Activated CD4-positive, CD25-positive, alpha-beta regulatory T cell (primary cell): ENCODE measurements at places on chromosomes 3 and 15.

- DNase-seq, result no peak
Observed at GRCh38 chr3:111923095-111923771, 55.6 kb upstream of the ABHD10 start.

DNA sequence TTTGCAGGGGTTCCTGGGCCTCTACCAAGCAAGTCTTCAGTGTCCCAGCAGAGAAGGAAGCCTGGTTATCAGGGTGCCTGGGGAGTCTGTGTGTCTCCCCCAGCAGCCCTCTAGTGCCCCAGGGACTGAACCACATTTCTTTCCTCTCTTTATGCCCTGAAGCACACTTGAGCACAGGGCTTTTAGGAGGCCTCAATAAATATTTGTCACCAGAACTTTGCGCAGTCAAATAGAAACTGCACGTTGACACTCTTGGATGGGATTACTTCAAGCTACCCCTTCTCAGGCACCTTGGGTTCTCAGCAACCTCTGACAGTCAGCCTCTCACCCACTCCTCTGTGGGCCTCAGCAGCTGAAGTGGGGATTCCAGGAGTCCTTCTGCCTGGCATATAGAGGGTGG, 226.6 kb upstream of the HES1 start:
- DNase-seq, result no peak

GRCh38 chr3:128372707-128373533, 93.8 kb downstream of the DNAJB8 start:
- DNase-seq, result no peak

GRCh38 chr15:22778796-22779195, 7.6 kb upstream of the NIPA1 start:
- DNase-seq, result no peak

DNA sequence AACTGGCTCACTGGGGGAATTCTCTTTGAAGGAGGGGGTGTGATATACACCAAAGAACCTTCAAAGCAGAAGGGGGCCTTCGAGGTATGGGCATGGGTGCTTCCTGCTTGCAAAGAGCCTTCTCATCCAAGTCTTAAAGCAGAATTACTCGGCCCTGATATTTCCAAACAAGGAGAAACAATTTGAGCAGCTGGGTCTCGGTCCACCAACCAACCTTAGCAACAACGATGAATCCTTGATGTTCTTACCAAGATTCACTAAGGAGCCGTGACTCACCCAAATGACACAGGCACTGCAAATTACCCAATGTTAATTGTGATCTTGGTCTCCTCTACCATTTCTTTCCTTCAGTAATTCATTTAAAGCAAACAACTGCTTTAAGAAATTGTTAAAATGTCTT, 7.7 kb downstream of the HOMER2 start:
- DNase-seq, result no peak

GRCh38 chr15:43429687-43430086, 58.8 kb downstream of the TUBGCP4 start:
- no peak for DNase-seq

DNA sequence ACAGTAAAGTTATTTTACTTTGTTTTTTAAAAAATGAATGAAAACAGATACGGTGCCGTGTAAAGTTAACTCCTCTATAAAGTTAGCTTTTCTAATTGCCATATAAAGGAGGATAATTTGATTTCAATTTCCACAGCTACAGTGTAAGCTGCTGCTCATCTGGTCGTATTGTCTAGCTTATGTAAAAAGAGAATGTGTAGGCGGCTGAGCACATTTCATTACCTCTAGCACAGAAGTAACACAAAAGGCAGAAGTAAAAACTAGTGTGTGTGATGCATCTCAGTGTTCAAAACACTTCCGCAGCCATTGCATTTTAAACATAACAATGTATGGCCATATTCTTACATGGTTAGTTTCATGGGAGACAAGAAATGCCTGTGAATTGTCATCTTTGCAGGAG, 105.0 kb upstream of the P2RY1 start:
- DNase-seq, result no peak

DNA sequence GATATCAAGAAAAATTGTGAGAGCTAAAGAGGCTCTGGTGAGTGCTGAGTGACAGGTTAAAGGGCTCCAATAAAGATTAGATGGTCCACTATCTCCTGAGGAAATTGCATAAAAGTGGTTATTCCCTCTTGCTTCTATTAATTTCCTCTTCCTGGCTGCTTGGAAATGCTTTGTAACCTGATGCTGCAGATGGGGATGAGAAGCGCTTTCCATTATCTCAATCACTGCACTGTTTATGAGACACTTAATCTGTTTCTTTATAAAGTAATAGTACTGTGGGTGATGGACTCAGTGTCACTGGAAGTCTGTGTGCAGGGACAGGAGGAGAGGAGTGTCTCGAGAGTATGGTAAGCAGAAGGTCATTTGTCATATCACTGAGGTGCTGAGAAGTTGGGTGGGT, 305.3 kb downstream of the EPHB1 start:
- DNase-seq, result no peak

DNA sequence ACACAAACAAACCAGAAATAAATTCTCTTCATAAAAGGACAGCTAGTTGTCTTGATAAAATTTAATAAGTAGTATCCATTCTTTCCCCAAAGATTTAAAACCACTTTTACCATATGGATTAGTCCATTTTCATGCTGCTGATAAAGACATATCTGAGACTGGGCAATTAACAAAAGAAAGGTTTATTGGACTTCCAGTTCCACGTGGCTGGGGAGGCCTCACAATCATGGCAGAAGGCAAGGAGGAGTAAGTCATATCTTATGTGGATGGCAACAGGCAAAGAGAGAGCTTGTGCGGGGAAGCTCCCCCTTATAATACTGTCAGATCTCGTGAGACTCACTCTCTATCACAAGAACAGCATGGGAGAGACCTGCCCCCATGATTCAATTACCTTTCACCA, 38.7 kb downstream of the C2CD4B start:
- DNase-seq, result no peak

DNA sequence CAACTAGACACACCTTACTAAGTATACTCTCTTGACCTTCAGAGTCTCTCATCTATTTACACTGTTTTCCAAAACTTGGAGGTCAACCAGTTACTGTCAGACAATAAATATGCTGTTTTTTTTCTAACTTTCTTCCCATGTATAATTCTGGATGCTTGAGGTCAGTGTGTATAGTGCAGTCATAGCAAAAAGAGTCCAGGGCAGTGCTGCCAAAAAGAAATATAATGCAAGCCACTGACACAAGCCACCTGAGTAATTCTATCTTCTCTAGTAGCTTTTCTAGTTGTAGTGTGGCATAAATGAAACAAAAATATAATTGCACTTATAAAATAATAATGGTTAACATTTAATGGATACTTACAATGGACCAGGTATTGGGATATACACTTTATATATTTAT, 21.6 kb downstream of the GADL1 start:
- no peak for DNase-seq

DNA sequence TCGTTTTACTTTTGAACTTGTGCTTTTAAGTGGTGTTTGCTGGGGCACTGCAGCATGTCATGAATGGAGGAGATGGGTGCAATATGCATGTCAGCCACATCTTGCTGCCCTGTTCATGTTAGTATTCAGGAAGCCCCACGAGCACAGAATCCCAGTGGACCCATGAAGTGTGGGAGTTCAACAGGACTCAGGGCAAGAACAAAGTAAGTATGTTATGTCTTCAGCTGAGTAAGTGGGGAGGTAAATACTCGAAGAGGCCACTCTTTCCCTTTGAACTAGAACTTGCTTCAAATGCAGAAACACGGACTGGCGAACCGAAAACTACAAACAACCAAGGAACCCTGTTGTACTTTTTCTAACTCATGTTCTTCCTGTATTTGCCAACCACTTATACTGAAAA, 23.4 kb downstream of the SOX14 start:
- DNase-seq, result no peak

DNA sequence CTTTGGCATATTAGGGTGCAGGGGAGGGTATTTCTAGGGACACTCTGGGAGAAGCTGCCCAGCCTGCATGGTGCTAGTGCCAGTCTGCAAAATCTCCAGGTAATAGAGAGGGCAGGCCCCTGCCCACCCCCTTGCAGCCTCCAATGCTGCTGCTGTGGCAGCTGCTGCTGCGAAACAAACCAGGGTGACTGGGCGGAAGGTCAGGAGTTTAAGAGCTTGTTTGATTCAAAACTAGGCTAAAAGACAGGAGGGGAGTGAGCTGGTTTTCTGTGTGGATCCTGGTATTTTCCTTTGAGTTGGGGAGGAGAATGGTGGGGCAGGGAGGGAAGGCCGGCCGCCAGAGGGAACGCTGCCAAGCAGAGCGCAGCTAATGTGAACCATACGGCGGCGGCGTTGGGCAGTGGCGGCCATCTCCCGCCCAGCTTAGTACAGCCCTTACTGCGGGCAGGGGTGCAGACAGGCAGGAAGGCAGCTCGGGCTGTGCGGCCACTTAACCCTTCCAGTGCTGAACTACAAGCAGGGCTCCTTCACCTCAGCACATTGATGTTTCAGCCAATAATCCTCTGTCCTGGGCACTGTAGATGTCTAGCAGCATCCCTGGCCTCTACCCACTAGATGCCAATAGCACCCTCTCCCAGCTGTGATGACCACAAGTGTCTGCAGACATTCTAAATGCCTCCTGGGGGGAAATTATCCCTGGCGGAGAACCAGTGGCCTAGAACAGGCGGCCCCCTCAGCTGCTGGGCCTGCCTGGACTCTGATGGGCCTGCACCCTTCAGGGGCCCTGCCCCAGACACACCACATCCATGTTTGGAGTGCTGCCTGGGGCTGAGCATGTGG, 125.7 kb downstream of the EEFSEC start:
- no peak for DNase-seq

DNA sequence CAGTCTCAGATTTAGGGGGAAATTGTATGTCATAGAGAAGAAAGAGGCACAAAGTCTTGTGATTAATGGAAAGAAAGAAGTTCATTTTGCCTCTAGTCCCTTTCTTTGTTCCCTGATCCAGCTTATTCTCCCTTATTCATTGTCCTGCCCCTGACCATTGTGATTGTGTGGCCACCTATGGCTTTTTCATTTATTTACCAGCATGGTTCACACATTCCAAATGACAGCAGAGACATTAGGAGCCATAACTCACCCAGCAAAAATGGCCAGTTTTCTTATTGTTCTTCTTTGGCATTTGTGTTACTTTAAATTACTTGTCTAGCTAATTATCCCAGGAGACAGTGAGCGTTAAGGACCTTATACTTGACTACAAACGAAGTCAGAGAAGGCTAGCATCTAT, 36.3 kb upstream of the SGO1 start:
- no peak for DNase-seq

GRCh38 chr3:191549357-191549756, 88.4 kb downstream of the PYDC2 start:
- no peak for DNase-seq

GRCh38 chr3:97901313-97902248, 70.7 kb downstream of the RIOX2 start:
- DNase-seq, result no peak

GRCh38 chr3:105827959-105828358, 40.9 kb downstream of the CBLB start:
- no peak for DNase-seq

DNA sequence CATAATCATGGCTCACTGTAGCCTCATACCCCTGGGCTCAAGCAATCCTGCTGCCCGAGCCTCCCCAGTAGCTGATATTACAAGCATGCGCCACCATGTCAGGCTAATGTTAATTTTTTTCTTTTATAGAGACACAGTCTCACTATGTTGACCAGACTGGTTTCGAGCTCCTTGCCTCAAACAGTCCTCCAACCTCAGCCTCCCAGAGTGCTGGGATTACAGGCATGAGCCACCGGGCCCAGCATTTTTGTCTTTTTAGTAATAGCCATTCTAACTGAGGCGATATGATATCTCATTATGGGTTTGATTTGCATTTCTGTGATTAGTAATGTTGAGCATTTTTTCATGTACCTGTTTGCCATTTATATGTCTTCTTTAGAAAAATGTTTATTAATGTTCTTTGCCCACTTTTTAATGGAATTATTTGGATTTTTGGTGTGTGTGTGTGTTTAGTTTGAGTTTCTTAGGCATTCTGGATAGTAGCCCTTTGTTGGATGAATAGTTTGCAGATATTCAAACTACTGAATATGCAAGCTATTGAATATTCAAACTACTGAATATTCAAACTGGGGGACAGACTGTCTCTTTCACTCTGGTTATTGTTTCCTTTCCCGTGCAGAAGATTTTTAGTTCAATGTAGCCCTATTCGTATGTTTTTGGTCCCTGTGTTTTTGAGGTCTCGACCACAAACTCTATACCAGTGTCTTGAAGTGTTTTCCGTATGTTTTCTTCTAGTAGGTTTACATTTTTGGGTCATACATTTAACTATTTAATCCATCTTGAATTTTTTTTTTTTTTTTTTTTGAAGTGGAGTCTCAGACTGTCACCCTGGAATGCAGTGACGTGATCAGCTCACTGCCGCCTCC, 39.2 kb downstream of the CCDC66 start:
- DNase-seq, result no peak

GRCh38 chr3:141326123-141326522, 42.2 kb upstream of the ZBTB38 start:
- DNase-seq, result no peak

- no peak for DNase-seq
Observed at GRCh38 chr3:48372862-48373435, 930 bp downstream of the FBXW12 start.

GRCh38 chr3:197956626-197956988, 3.4 kb upstream of the LMLN start:
- DNase-seq, result no peak

- no peak for DNase-seq
Observed at GRCh38 chr15:59329570-59330350, 42.9 kb downstream of the MYO1E start.

DNA sequence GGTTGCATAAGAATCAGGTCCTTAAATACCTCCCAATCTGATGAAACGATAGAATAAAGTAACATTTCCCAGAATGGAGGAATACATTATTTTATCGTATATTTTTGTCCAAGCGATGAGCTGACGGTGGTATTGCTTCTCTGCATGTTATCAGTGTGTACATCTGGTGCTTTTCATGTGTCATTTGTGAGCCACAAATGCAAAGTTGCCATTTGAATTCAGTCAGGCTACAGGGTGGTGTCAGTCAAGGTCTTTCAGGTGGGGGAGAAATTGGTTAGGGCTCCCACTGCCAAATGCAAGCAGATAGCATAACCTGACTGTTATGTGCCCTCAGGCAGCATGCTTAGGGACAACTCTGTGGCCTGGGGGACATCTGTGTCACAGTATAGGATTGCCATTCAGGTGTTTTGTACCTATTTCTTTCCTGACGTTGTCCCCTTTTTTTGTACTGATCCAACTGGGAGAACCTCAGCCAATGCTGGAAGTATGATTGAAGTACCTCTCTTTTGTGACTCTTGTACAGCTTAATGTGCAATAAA, 26.5 kb upstream of the TIMP4 start:
- DNase-seq, result no peak

- DNase-seq, result no peak
Observed at GRCh38 chr3:123072564-123072963, 5.7 kb downstream of the PDIA5 start.

GRCh38 chr3:43206632-43207031, 79.7 kb upstream of the SNRK start:
- DNase-seq, result no peak
